ENCODE measurements at places on chromosomes 3 and 15.

- H3K4me1 ChIP-seq, result no peaks in the 10 kb centered on the region
- no peak overlapping the region for H3K27ac ChIP-seq
- H3K27me3 ChIP-seq, result no peaks in the 10 kb centered on the region
- no peak for DNase-seq
Observed at GRCh38 chr3:46367811-46368210, 2.9 kb upstream of the CCR5 start.

GRCh38 chr15:64580696-64581407 is 120.5 kb downstream of the ZNF609 start:
- H3K27me3 ChIP-seq, result no peaks in the 10 kb centered on the region
- no peak overlapping the region for H3K4me3 ChIP-seq
- no peak for DNase-seq
- peaks cover 3% of the 10 kb centered on the region for H3K4me1 ChIP-seq
- H3K27ac ChIP-seq, result no peak overlapping the region

GRCh38 chr15:39774688-39775267 is 7.9 kb downstream of the FSIP1 start:
- H3K27ac ChIP-seq, result no peak overlapping the region
- H3K36me3 ChIP-seq, result no peaks in the 10 kb centered on the region
- no peaks in the 10 kb centered on the region for H3K27me3 ChIP-seq
- H3K4me3 ChIP-seq, result no peak overlapping the region

GRCh38 chr3:183033746-183034145 is 53.4 kb upstream of the DCUN1D1 start:
- H3K27me3 ChIP-seq, result no peaks in the 10 kb centered on the region
- no peak overlapping the region for H3K4me3 ChIP-seq
- DNase-seq, result no peak
- H3K27ac ChIP-seq, result no peak overlapping the region

Data from Panc1 (cell line).